ENCODE measurements at places on chromosomes 4 and X.
A peak's percentile ranks its signal among the peaks of the same experiment; 100 is the strongest.

GRCh38 chr4:155234206-155234605 lies 25.8 kb downstream of the NPY2R start:
- no peak for DNase-seq

DNA sequence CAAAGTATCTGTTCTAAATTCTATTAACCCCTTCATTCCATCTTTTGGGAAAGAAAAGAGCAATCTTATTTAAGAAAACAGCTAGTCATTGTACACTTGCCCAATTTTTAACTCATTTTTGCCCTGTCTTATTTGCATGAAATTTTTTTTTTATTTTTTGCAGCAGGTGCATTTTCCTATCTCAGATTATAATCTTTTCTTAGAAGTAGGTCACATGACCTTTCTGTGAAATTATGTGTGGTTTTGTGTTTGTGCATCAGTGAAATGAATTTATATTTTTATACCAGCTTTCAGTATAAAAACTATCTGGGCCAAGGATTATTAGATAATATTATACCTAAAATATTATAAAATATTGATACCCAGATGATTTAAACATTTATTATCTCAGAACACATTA lies 145.6 kb downstream of the INPP4B start:
- no peak for DNase-seq

- no peak for DNase-seq
Observed at GRCh38 chrX:19897091-19897490, 9.7 kb upstream of the SH3KBP1 start.

DNA sequence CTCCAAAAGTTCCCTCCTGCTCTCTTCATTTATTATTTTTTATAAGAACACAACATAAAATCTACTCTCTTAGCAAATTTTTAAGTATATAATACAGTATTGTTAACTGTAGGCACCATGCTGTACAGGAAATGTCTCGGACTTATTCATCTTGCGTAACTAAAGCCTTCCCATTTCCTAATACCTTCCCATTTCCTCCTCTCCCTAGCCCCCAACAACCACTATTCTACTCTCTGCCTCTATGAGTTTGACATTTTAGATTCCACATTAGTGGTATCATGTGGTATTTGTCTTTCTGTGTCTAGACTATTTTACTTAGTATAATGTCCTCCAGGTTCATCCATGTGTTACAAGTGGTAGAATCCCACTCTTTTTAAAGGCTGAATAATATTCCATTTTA lies 15.8 kb upstream of the SYTL4 start:
- no peak for DNase-seq

DNA sequence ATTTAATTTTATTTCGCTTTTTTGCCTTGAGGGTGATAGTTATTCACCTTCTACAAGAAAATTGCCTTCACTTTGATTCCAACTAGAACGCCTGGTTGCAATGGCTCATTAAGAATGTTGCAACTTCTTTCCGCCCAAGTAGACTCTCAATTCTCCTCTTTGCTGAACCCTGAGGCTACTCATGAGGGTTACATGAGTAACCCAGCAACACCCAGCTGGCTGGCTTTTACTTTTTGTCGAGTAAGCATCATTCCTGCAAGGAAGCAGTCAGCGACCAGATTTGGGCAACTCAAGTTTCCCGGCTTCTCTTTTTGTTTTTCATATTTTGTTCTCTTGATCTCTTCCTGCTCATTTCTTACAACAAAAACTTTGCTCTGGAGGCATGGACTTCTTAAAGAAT lies 495.4 kb downstream of the PACRGL start:
- DNase-seq, result no peak

GRCh38 chr4:55947912-55948725 lies 626 bp upstream of the CEP135 start:
- peak; percentile 92 for DNase-seq
